ENCODE measurements at places on chromosomes 7 and 10. TPM values are rescaled to one million over a fixed set of nuclear protein-coding genes. Genes with fewer than 3 reads are reported as not detected.

- H3K27me3 ChIP-seq = no peaks in the 10 kb centered on the region
- no peak overlapping the region for H3K27ac ChIP-seq
- peaks cover 11% of the 10 kb centered on the region for H3K36me3 ChIP-seq
- H3K4me3 ChIP-seq = no peak overlapping the region
- peaks cover 32% of the 10 kb centered on the region for H3K4me1 ChIP-seq
- no peak for DNase-seq
These were observed 5.6 kb downstream of the SUFU start for GRCh38 chr10:102509387-102509786.

GRCh38 chr7:2870471-2870931, 26.4 kb upstream of the GNA12 start:
- DNase-seq = no peak
- H3K4me3 ChIP-seq = peak overlapping the region; percentile 53
- H3K27me3 ChIP-seq = peaks cover 9% of the 10 kb centered on the region

GRCh38 chr10:3372281-3372680, 199.7 kb upstream of the PITRM1 start:
- H3K4me1 ChIP-seq = no peaks in the 10 kb centered on the region
- no peaks in the 10 kb centered on the region for H3K36me3 ChIP-seq
- H3K27me3 ChIP-seq = no peaks in the 10 kb centered on the region
- no peak for DNase-seq
- no peak overlapping the region for H3K27ac ChIP-seq

- peaks cover 2% of the 10 kb centered on the region for H3K4me1 ChIP-seq
- no peaks in the 10 kb centered on the region for H3K36me3 ChIP-seq
- H3K27me3 ChIP-seq = peaks cover 20% of the 10 kb centered on the region
- H3K27ac ChIP-seq = peak overlapping the region; percentile 38
- H3K4me3 ChIP-seq = no peak overlapping the region
- DNase-seq = no peak
These were observed 88.2 kb downstream of the ELFN1 start for GRCh38 chr7:1758028-1758858.

CRPPA gene
- total RNA-seq = 0.89 TPM

- DNase-seq = no peak
- peaks cover 2% of the 10 kb centered on the region for H3K36me3 ChIP-seq
- H3K4me3 ChIP-seq = no peak overlapping the region
- H3K27me3 ChIP-seq = peaks cover 12% of the 10 kb centered on the region
These were observed 103.5 kb downstream of the GPR26 start for GRCh38 chr10:123769647-123770046.

DNA sequence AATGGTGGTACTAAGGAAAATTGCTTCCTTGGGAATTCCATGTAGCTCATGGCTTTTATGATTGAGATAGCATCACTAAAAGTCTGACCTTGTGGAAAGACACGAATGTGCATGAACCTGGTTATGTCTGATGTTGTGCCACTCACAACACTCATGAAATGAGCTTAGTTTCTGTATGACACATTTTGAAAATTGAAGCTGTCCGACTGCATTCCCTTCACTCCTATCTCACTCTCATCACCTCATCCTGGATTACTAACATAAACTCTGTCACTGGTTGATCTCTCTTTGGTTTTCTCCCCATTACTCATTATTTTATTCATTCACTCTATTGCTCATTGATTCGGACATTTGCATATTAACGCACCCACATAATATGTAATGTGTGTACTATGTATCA, 190.0 kb upstream of the VWC2 start:
- no peak for DNase-seq
- no peak overlapping the region for H3K27ac ChIP-seq
- H3K4me1 ChIP-seq = no peaks in the 10 kb centered on the region
- no peaks in the 10 kb centered on the region for H3K36me3 ChIP-seq
- no peaks in the 10 kb centered on the region for H3K27me3 ChIP-seq

DNA sequence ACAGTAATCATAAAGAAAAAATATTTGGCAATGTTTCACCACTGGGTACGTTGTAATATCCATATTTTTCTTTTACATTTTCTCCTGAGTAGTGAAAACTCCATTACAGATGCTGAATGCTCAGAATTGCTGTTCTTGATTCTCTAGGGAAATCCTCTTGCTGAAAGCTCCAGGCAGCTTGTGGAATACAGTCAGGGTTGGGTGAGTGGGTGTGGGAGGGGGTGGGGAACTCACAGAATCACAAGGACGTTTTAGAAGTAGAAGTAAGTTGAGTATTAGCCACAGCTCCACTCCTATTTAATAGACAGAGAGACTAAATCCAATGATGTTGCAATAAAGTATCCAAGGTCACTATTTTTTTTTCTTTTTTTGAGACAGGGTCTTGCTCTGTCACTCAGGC, 1270.9 kb downstream of the TYW1 start:
- H3K4me1 ChIP-seq = no peaks in the 10 kb centered on the region
- H3K4me3 ChIP-seq = no peak overlapping the region
- no peaks in the 10 kb centered on the region for H3K36me3 ChIP-seq
- H3K27me3 ChIP-seq = no peaks in the 10 kb centered on the region

ABCB1 gene
- total RNA-seq = 35.0 TPM

DNA sequence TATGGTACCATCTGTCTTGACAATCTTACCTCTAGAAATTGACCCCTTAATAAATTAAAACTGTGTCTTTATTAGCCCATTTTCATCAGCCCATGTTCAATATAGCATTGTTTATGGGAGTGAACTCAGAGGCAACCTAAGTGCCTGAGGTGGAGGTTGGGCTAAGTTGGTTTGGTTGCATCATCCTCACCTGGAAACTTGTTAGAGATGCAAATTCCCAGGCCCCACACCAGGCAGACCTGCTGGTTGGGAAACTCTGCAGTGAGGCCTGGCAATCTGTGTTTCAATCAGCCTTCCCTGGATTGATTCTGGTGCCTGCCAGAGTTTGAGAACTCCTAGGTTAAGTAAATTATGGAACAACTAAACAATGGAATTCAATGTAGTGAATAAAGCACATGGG, 9.4 kb upstream of the FAM170B start:
- no peak for DNase-seq
- H3K27ac ChIP-seq = no peak overlapping the region
- H3K36me3 ChIP-seq = no peaks in the 10 kb centered on the region
- no peak overlapping the region for H3K4me3 ChIP-seq
- H3K27me3 ChIP-seq = peaks cover 14% of the 10 kb centered on the region

LRRC18 gene
- total RNA-seq = not detected

GRCh38 chr10:61900829-61901792, at the start of gene ARID5B:
ARID5B (plus strand) TSS chr10:61901699; CDS start chr10:61901710, 11 bp downstream.
- H3K4me3 ChIP-seq = peak within 1 kb of the TSS; percentile 95
- peak; percentile 34 for DNase-seq
- H3K4me1 ChIP-seq = peaks cover 45% of the 10 kb centered on the region
- peak within 1 kb of the TSS; percentile 97 for H3K27ac ChIP-seq
- no peaks in the 10 kb centered on the region for H3K27me3 ChIP-seq

GRCh38 chr7:110897538-110897937, 193.4 kb upstream of the LRRN3 start:
- no peak for DNase-seq
- H3K4me1 ChIP-seq = no peaks in the 10 kb centered on the region
- no peak overlapping the region for H3K4me3 ChIP-seq
- peaks cover 23% of the 10 kb centered on the region for H3K36me3 ChIP-seq
- H3K27me3 ChIP-seq = no peaks in the 10 kb centered on the region

GDF2 gene
- not detected for total RNA-seq

GRCh38 chr7:94466516-94466915, 43.1 kb upstream of the CASD1 start:
- no peaks in the 10 kb centered on the region for H3K36me3 ChIP-seq
- peaks cover 3% of the 10 kb centered on the region for H3K27me3 ChIP-seq
- no peak for DNase-seq
- H3K27ac ChIP-seq = no peak overlapping the region
- H3K4me3 ChIP-seq = no peak overlapping the region

DNA sequence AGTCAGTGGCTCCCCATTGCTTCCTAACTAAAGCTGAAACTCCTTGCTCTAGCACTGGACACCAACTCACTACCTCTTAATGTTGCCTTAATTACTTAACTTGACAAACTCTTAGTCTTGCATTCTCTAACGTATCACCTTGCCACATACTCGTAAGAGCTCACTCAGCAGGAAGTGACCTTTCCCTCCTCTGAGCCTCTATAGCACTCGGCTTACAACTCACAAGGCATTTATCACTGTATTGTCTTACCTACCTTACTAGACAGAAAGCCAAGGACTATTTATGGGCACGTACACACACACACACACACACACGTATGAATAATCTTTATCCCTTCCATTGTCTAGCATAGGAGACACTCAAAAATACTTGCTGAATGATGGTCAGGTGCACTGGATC, 21.2 kb downstream of the CEP41 start:
- H3K27me3 ChIP-seq = no peaks in the 10 kb centered on the region
- peaks cover 65% of the 10 kb centered on the region for H3K4me1 ChIP-seq
- no peak for DNase-seq
- peak overlapping the region; percentile 92 for H3K27ac ChIP-seq
- H3K4me3 ChIP-seq = peak overlapping the region; percentile 74

TMEM176B gene
- total RNA-seq = 0.61 TPM

DNA sequence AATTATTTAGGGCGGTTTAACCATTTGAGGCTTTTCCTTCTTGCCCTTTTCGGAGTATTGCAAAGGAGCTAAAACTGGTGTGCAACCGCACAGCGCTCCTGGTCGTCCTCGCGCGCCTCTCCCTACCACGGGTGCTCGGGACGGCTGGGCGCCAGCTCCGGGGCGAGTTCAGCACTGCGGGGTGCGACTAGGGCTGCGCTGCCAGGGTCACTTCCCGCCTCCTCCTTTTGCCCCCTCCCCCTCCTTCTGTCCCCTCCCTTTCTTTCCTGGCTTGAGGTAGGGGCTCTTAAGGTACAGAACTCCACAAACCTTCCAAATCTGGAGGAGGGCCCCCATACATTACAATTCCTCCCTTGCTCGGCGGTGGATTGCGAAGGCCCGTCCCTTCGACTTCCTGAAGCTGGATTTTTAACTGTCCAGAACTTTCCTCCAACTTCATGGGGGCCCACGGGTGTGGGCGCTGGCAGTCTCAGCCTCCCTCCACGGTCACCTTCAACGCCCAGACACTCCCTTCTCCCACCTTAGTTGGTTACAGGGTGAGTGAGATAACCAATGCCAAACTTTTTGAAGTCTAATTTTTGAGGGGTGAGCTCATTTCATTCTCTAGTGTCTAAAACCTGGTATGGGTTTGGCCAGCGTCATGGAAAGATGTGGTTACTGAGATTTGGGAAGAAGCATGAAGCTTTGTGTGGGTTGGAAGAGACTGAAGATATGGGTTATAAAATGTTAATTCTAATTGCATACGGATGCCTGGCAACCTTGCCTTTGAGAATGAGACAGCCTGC, 3.1 kb downstream of the FZD1 start:
- no peak for DNase-seq
- no peak overlapping the region for H3K4me3 ChIP-seq
- peaks cover 48% of the 10 kb centered on the region for H3K27me3 ChIP-seq
- no peak overlapping the region for H3K27ac ChIP-seq
- no peaks in the 10 kb centered on the region for H3K36me3 ChIP-seq

GRCh38 chr7:134454277-134454676, 4.6 kb downstream of the AKR1B1 start:
- peaks cover 12% of the 10 kb centered on the region for H3K36me3 ChIP-seq
- H3K4me1 ChIP-seq = peaks cover 28% of the 10 kb centered on the region
- no peaks in the 10 kb centered on the region for H3K27me3 ChIP-seq
- DNase-seq = no peak

DNA sequence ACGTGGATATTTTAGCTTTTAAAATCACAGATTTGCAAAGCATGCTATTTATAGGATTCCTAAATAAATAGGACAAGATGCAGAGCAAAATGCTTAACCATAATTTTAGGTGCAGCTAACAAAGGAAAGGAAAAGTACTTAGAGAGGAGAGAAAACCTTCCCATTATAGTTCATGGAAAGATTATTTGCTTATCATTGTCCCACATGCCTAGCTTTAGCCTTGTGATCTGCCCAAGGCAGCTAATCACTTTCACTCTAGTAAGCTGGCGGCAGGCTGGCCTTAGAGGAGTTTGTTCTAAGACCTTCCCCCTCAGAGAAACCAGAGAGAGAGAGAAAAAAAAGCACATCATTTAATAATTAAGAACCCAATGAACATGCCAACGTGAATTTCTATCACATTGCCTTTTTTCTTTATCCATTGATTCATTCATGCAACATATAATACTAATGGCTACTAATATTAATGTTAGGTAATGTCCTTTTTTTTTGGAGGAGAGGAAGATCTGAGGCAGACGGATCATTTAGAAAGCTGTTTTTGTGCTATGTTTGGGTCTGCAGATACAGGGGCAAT, 274.6 kb downstream of the ARL4A start:
- H3K27me3 ChIP-seq = no peaks in the 10 kb centered on the region
- no peak overlapping the region for H3K27ac ChIP-seq
- no peak overlapping the region for H3K4me3 ChIP-seq
- no peak for DNase-seq

NPFFR1 gene
- total RNA-seq = 0.03 TPM

Data from activated naive CD8-positive, alpha-beta T cell treated with anti-CD3 and anti-CD28 coated beads, Interleukin-2, amount 10 ng/mL, durations not matched to agents 7 days and 5 days (primary cell).